Naive thymus-derived CD8-positive, alpha-beta T cell (primary cell): ENCODE measurements at places on chromosomes 1 and 21.

DNA sequence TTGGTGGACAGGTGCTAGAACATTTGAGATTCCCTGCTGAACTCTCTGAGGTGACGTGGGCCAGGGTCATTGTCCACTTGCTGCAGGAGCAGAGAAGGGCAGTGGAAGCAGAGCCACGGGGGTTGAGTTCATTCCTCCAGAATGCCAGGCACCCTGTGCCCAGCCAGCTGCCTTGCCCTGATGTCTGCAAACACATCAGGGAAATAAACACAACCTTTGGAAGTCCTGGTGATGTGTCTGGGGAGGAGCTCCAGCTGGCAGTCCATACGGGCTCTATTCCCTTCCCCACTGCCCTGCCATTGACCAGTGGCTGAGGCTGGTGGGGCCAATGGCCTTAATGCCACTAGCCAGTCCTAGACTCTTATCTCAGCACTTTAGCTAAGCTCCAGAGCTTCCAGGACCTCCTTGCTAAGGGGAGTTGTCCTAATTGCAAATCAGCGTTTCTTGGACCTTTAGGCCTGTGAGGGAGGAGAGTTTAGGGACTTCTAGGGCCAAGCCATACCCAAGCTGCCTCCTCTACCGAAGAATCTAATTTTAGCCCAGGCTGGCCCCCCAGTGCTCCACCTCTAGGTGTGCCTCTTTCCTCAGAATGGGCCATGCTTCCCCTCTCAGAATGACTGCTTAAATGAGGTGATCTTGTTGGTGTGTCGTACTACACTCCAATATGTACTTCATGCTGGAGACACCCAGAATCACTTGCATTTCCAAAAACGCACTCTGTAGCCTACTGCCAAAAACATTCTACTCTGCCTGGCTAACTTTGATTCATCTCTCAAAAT, 25.9 kb upstream of the MFSD2A start:
- no peak for DNase-seq

DNA sequence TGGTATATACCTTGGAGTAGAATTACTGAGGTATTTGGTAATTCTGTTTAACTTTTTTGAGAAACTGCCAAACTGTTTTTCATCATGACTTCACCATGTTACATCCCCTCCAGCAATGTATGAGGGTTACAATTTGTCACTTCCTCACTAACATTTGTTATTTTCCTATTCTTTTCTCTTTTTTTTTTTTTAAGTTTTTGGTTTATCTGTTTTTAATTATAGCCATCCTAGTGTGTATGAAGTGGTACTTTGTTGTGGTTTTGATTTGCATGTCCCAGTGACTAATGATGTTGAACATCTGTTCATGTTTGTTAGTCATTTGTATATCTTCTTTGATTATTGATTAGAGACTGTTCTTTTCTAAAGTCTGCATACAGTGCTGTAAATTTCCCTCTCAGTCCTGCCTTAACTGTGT, 147.3 kb downstream of the HS2ST1 start:
- DNase-seq: no peak

GRCh38 chr1:240765732-240766363, 153.9 kb upstream of the GREM2 start:
- DNase-seq: no peak

- DNase-seq: no peak
Observed at GRCh38 chr1:55180075-55180670, 35.0 kb downstream of the USP24 start.
